Stimulated activated CD8-positive, alpha-beta memory T cell treated with anti-CD3 and anti-CD28 coated beads, Interleukin-15, amount 100 ng/mL, for 1 hour (primary cell): ENCODE measurements at places on chromosomes 2 and 18.

- no peak for DNase-seq
Observed at GRCh38 chr2:25312958-25313710, 28.6 kb downstream of the DNMT3A start.

DNA sequence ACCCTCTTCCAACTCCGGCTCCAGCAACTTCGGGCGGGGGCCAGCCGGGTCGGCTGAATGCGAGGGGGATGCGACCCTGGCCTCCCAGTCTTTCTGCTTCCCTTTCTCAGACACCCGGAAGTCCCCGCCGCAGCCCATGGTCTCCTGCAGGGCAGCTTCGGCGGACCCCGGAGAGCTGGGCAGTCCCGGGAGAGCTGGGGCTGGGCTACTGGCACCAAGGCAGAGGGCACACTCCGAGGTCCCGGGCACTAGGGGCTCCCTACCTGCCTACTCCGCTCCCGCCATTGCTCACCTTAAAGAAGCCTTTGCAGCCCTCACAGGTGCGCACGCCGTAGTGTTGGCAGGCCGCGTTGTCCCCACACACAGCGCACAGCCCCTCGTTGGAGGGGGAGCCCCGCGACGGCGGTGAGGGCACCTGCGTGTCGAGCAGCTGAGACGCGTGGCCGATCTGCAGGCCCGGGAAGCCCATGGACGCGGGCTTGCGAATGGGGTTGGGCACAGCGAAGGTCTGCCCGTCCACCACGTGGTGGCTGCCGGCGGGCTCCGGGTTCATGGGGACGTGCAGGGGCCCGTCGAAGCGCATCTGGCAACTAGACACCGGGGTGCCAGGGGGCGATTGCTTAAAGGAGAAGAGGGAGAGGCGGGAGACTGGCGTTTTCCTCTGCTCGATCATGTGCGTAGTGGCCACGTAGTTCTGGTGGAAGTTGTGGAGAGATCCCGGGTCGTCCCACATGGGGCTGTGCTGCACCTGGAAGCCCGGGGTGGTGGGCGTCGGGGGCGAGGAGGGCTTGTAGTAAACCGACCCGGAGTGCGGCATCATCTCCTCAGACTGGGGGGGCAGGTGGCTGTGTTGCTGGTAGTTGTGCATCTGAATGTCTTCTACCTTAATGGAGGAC, 3.2 kb downstream of the NR4A2 start:
- no peak for DNase-seq

GRCh38 chr2:173762221-173762620, 203.0 kb downstream of the SP3 start:
- no peak for DNase-seq

GRCh38 chr2:63052411-63053080, 1.9 kb downstream of the OTX1 start:
- DNase-seq = no peak

GRCh38 chr2:74383254-74383653, 3.1 kb upstream of the DCTN1 start:
- no peak for DNase-seq

DNA sequence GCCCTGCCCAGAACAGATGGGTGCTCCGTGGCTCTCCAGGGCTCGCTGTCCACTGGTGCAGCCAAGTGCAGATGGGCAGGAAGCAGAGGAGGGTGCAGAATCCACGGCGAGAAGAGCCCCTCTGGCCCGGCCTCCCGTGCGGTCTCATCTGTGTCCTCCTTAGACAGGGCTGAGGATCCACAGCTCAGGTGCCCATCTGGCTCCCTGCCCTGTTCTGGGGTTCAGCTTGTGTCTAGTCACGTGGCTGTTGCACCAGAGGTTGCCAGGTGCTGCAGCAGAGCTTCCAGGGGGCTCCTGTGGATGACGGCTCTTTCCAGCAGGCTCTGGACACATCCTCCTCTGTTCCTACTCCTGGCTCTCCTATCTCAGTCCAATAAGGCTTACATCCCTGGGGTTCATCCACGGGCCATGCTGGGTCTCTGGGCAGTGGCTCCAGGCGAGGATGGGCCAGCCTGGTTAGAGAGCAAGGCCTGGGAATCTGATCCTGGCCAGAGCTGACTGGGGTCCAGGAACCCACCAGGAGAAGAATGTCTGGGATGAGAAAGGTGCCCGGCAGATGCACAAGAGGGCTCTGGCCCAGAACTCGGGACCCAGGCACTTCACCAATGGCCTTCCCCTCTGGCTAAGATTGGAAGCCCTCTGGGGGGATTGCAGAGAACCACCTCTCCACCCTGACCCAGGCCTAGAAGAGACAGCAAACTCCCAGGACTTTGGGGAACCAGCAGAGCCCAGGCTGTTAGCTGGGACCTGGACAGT, 116.3 kb upstream of the ID2 start:
- DNase-seq = no peak

GRCh38 chr2:133705287-133705686, 137.0 kb upstream of the NCKAP5 start:
- no peak for DNase-seq

GRCh38 chr18:37854396-37854795, 288.8 kb upstream of the CELF4 start:
- no peak for DNase-seq

DNA sequence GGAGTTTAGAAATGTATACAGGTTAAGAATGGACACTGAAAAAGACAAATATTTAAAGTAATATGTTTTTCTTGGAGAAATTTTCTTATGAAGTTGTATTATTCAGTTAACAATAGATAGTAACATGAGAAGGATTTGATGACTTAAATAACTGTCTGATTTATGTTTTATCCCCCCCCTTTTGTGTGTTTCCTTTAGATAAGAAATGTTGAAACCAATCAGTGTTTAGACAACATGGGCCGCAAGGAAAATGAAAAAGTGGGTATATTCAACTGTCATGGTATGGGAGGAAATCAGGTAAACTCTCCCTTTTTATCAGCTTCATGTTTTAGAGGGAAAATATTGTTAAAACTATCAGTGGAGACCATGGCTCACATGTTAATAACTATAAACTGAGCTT, 289.7 kb upstream of the KCNJ3 start:
- no peak for DNase-seq

- DNase-seq = no peak
Observed at GRCh38 chr2:39994151-39994550, 215.1 kb upstream of the THUMPD2 start.

DNA sequence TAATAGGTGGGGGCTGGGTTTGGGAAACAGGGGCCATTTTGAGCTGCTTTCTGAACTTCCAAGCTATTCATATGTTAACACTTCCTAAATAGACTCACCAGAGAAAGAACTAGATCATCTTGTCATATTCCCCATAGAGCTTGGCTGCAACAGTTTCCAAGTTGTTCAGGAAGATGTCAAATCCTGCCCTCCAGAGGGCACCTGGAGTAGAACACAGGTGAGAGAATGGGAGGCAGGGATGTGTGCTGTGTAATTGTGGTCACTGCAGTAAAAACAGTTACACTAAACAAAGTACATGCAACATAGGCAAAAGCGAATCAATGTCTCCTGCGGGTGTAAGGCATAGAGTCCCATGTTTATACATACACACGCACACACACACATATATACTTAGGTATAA, 34.5 kb upstream of the LRRC30 start:
- no peak for DNase-seq

- no peak for DNase-seq
Observed at GRCh38 chr2:158970241-158970751, 1.9 kb downstream of the TANC1 start.

DNA sequence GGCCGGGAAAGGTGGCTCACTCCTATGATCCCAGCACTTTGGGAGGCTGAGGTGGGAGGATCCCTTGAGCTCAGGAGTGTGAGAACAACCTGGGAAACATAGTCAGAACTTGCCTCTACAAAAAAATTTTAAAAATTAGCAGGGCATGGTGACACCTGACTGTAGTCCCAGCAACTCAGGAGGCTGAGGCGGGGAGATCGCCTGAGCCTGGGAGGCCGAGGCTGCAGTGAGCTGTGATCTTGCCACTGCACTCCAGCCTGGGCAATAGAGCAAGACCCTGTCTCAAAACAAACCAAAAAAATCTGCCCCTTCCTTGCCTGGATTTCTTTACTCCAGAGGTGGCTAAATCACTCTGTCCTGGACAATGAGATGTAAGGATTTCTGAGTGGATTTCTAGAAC, 197.7 kb downstream of the NRP2 start:
- no peak for DNase-seq

GRCh38 chr2:37335604-37336003, 8.8 kb upstream of the QPCT start:
- DNase-seq = no peak

DNA sequence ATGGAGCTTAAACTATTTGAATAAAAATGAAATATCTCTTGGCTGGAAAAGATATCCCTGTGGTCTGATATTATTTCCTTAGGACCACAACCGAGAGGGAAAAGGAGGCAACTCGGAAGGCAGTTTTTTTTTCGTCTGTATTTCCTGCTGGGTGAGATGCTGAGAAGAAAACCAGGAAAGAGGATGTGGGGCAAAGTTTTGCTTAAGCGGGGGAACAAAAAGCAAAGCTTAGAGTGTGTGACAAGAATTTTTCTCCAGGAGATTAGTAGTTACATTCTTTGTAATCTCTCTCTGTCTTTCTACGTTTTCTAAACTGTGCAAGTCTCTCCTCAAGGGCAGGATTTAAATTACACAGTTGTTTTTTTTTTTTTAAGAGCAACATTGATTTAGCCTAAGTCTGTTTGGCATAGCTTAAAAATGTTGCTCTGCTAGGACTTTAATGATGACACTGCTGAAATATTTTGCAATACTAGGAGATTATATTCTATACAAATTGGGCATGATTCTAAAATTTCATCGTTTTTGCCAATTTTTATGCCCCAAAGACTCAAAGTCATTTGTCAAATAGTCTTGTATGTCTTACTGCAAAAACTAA, 258.5 kb downstream of the KCNS3 start:
- DNase-seq = no peak

DNA sequence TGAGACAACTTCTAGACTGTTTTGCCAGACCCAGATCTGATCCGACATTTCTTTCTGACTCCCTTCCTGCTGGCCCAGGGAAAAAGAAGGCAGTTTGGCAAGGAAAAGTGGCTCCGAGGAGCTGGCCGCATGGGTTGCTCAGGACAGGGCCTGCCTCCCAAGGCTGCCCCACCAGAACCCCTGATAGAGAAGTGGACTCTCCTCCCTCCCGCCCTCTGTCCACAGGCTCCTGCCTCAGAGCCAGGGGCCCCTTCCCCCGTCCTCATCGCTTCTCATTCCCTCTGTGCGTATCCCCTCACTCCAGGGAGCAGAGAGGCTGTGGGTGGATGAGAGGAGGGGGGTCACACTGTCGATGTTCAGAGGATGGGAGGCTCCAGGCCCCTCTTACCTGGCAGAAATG, 110.2 kb downstream of the TNS1 start:
- DNase-seq = no peak

DNA sequence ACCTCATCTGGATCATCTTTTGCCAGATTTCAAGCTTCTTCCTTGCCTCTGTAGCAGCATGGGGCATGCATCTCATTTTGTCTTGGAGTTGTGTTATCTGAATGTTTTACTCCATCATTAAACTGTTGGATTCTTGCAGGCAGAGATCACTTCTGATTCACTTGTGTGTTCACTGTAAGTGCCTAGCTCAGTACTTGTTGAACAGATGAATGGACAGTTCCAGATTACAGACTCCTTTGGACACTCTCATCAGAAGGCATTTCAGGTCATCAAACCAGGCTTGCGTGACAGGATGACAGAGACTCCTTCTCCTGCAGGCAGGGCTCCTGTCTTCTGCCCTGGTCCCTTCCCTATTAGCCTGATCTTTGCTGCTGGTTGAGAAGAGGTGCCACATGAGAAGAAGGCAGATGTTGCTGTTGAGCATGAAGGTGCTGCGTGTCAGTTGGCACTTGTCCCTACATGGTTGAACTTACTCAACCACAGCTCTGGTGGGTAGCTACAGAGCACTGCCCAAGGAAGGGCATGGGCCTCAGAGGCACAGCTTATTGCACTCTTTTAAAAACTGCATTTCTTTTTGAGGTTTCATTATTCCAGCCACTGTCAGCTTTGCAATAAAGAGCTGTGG, 58.9 kb downstream of the INPP4A start:
- DNase-seq = no peak

- no peak for DNase-seq
Observed at GRCh38 chr2:42895134-42895790, 102.9 kb upstream of the HAAO start.

GRCh38 chr2:206328974-206329373, 54.5 kb downstream of the ZDBF2 start:
- DNase-seq = no peak

GRCh38 chr2:190123956-190124355, 61.4 kb upstream of the MSTN start:
- no peak for DNase-seq

DNA sequence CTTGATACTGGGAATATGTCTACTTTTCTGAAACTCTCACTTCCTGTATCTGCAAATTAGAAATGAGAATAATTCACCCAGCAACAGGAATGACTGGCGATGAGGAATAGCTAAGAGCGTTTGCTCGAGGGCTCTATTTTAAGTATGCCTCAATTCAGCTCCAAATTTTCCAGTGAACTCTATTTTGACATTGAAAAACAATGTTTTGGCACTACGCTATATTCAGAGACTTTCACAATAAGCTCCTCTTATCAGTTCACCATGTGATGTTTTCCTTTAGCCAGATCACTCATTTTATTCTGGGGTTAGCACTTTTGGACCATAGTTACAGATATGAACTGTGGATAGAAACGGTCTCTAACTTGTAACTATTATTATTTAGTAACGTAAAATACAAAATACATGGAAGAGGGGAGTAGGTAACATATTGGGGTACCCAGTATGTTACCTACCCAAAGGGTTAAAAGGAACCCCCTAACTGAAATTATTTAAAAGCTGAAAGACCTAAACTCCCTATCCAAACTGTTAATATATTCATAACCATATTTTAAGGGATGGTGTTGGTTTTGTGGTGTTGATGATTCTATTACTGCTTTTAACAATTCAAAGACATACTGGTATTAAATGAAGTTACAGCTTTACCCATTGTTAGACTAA, 28.1 kb downstream of the SLC40A1 start:
- no peak for DNase-seq

DNA sequence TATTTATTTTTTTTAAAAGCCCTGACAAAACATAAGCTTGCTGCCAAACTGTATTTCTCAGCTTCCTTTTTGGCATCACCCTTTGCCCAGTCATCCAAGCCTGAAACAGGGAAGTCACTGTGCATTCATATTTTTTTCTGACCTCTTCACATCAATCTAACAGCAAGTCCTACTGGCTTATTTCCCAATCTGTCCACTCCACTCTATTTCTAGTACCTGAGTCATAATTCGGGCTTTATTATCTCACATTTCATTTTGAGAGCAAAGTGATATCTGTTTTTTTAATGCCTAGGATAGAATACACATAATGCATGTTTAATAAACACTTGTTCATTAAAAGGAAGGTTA, 5.1 kb downstream of the HNMT start:
- DNase-seq = no peak

DNA sequence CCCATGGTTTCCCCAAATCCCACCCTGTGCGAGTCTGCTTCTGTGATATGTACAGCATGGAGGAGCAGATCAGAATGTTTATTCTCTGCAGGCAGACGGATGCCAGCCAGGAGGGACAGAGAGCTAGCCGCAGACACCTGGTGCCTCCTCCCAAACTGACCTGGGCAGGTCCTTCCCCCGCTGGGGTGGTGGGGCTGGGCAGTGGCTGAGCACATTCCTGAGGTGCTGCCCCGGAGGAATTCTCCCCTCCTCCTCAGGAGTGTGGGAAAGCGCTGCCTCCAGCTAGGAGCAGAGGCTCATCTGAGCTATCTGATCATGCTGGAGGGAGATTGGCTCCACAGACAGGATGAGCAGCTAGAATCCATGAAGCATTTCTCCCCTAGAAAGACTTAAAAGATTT, 21.7 kb downstream of the C2orf92 start:
- DNase-seq = no peak
